ENCODE measurements at places on chromosomes 7 and 10.

DNA sequence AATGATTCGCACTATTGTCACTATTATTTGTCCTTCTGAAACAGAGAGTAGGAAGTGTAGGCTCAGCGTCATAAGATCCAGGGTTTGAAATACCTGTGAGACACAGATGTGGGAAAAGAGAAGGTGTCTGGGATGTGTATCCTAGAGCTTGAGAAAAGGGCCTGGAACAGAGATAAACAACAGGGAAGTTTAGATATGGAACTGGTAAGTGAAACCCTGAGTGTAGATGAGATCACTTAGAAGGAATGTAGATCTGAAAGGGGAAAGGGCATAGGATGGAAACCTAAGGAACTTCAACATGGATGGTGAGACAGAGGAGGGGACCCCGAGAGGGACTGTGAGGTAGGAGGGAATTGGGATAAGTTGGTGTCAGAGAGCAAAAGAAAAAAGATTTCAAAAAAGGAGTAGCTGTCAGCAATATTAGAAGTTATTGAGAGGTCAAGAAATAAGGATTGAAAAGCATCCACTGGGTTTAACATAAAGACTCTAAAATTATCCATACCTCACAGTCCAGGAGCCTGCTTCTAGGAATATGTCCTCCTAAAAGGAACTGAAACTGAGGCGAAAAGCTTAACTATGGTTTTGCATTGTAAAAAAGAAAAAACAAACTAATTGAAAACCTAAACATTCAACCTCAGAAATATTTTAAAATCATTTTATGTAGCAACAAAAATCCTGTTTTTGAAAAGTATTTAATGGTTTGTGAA is 119.2 kb upstream of the NPVF start:
- no peak for DNase-seq

GRCh38 chr7:23347682-23348180 is 48.6 kb downstream of the MALSU1 start:
- DNase-seq: no peak

- DNase-seq: peak; percentile 42
These were observed 62.6 kb downstream of the ADK start for GRCh38 chr10:74213571-74214162.

DNA sequence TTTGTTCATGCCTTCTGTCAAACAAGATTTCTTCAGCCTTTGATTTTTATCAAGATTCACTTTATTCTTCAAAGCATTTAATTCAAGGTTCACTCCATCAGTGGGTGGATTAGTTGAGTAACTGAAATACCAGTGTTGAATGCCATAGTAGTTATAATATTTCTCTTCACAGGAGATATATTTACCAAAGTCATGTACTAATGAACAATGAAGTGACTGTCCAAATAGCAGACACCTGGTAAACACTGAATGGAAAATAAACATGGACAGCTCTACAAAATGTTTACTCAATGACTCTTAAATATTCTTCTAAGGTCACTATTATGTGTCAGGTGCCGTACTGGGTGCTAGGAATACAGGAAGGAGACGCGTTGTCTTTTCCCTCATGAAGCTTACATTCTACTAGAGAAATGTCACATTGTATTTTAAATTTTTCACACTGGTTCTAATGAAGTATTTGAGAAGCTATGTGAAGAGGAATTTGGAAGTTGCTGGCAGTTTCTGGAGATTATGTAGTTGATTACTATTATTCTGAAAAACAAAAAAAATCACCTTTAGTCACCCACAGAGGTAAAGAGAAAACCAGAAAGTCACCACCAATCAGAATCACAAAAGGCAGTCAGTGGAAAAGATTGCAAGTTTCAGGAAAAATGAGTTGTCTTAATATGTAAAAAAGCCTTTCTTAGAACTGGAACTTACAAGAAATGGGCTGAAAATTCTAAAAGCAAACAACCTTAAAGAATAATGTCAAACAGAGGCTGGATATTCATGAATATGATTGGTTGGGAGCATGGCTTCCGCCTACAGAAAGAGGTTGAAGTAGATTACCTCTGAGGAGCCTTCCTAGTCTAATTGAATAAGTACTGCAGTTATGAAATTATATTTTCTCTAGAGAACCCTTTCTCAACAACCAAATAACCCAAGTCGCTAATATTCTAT is 84.5 kb downstream of the RTKN2 start:
- DNase-seq: no peak

DNA sequence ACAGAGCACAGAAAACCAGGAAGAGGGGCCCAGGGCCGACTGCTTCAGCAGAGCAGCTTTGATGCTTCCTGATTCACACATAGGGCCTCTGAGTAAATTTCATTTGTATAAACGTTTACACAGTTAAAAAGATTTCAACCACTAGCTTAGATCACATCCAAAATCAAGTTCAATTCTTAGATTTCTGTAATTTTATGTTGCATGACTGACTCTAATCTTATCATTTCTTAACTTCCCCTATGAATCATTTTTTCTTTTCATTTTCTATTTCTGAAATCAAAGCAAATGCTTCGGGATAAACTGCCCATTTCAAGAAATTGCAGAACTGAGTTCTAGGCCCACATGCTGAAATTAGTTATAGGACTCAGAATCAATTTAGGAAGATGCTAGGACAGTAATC is 224.7 kb downstream of the INHBA start:
- DNase-seq: no peak

DNA sequence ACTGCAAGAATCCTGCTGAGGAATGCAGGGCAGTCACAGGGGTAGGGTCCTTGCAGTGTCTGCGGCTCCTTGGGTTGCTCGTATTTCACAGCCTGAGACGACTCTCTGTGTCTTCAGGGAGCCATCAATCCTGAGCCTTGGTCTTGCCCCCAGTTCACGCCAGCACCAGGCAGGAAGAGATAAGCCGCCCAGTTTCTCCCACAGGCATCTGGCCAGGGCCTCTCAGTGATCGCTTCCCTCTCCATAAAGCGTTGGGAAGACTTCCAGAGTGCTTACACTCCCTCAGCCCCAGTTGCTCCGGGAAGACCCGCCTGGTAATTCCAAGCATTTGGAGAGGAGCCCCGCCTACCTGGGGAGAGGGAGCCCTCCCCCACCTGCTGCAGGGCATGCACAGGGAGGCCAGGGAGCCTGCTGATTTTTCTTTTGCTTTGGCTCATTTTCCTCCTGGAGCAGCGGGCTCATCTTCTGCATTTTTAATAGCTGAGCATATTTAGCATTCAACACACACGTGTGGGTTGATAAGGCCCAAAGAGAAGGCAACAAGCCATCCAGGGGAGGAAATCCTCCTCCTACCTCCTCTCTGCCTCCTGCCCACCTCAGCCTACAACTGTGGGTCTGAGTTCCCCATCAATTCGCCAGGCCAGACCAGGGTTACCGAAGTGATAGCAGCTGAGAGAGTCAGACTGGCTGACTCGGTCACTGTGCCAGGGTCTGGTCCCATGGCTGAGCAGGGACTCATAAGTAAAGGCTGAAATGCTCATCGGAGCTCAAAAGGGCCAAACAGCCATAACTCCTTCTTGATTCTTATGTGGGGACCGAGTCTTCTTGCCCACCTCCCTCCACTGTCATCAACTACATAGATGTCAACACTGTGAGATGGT is 74.4 kb upstream of the EFCAB10 start:
- DNase-seq: no peak

GRCh38 chr10:85152496-85152895 is 824.1 kb downstream of the CCSER2 start:
- DNase-seq: no peak

DNA sequence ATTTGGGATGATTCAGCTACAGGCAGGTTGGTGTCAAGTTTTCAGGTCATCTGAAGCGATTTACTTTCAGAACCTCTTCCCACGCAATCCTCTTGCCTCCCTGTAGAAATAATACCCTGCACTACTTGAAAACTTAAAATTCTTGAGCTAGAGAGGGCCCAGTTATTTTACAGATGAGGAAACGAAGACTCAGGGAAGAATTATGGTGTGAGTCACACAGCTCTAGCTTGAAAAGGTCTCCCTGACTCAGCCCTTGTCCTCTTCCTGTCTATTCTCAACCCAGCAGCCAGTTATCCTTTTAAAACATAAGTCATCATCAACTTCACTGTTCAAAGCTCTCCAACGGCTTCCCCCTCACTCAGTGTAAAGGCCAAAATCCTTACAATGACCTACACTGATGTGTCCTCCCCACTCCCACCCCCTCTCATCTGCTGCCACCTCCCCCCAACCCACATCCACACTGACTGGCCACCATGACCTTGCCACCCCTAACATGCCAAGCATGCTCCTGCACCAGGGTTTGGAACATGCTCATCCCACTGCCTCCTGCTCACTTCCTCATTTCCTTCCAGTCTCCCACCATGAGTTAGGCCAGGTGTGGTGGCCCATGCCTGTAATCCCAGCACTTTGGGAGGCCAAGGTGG is 3.4 kb downstream of the DNMBP start:
- DNase-seq: no peak
